AG08396 (cell line): ENCODE measurements at places on chromosomes 7 and 10.

DNA sequence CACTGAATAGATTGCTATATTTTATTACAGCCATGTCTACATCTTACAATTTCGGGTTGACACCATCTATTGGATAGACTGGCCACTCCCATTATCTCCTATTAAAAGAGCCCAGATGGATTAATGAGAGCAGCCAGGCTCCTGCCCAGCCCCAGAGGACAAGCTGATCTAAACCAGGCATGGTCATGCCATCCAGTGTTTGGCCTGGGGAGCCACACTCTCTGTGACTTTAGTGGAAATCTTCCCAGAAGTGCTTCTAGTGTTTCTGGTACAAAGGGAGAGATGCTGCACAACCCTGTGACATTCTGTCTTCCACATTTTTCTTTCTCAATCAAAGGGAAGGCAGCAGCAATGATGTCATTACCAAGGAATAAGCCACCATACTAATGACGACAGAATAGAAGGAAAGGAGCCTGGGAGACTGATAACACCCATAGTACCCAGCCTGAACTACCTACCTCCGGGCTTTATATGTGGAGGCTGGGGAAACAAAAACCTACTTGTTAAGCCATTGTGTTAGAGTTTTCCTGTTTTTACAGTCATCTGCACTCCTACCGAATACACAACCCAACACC, 5.0 kb downstream of the NEBL start:
- DNase-seq: no peak

DNA sequence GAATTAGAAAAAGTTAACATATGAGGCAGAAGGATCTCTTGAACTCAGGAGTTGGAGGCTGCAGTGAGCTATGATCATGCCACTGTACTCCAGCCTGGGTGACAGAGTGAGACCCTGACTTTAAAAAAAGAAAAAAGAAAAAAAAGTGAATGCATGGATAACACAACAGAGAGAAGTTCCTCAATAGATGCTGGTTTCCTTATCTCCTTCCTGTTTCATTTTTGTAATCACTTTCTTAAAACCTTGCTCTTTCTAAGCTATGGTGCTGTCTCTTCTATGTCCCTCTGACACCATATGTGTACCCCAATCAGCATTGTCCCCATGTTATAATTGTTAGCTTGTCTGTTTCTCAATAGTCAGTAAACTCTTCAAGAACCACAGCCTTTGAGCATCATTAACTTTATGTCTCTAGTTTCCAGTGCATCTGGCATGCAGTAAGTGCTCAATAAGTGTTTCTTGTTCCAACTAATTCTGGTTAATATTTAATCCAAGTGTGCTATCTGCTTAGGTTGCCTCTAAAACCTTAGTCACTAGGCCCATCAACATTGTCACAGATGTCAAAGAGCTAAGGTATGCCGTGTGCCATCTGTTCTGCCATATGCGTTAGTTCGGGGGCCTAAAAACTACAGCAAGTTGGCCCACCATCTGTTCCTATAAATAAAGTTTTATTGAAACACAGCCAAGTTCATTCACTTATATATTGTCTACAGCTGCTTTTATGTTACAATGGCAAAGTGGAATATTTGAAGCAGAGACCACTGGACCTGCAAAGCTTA, 36.2 kb downstream of the MPP7 start:
- DNase-seq: no peak

GRCh38 chr10:123996302-123996701, 97.1 kb downstream of the CHST15 start:
- DNase-seq: no peak

- no peak for DNase-seq
Observed at GRCh38 chr7:90836937-90837336, 240.8 kb downstream of the CDK14 start.

DNA sequence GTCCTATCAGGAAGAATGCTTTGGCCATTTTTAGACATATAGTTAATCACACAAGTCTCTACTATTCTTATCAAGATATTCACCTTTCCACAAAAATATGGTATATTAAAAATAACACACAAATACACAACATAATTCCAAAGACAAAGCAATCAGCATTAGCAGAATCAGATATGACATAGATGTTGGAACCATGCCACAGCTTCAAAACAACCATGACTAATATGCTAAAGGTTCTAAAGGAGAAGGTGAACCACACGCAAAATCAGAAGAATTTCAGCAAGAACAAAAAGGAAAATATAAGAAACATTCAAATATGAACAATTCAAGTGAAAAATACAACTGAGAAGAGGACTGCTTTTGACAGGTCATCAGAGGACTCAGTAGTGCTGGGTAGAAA, 670.2 kb upstream of the SORCS1 start:
- DNase-seq: no peak

DNA sequence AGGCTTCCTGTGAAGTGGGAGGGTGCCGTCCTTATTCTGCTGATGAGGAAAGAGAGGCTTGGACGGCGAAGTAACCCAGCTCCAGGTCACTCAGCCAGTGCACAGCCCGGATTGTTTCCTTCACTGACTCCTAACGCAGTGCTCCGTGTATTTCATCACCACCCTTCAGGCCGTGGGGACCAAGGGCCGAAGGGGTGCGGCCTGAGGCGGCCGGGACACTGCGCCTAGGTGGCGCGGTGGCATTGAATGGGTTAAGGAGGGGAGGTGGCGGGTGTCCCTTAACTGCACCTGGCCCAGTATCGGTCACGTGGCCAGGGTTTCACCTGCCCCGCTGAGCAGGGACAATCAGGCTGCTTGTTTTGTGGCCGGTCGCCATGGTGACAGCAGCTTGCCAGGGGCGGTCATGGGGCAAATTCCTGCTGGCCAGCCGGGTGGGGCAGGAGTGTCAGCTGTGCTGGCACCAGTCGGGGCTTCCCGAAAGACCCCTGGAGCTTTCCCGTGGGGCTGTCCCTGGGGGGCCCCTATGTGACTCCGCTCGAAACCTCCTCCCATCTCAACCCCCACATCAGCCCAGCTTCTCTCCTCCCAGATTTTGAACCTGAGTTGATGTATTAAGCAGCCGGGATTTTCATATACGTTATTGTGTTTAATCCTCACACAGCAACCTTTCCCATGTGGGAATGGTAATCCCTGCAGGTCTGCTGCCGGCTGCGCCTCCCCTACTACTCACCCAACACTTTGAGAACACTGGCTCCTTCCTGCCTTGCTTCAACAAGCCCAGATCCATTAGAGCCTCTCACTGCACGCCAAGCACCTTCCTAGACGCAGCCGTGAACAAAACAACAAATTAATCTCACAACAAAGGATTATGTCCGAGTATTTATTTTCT, 4.4 kb upstream of the ABHD11 start:
- no peak for DNase-seq

DNA sequence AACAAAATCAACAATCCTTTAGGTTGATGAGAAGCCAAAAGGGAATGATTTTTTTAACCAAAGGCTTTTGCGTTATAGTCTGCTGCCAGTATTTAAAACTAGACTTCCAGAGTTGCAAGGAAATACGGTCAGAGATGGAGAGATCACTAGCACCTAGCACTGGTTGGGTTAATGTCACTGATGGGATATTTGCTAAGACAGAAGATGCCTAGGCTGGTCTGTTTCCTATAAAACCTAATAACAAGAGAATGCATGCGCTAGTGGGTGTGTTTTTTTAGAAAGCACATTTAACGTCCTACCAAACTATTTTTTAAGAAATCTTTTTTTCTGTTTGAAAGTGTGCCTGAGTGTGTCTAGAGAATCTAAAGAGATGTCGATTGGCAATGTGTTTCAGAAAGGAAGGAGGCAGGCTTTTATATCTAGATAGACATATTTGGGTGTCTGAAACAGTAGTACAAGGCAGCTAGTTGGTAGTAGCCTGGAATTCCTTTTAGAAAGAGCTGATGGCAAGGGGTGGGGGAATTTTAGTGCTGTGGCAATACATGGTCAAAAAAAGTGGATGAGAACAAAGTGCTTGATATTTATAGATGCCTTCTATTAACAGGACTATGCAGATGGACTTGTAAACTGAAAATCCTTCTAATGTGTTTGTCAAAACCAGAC, 863 bp downstream of the CALD1 start:
- DNase-seq: no peak

GRCh38 chr7:74056096-74056915, 27.3 kb upstream of the LIMK1 start:
- DNase-seq: no peak
